ENCODE measurements at places on chromosomes 1 and 21.

DNA sequence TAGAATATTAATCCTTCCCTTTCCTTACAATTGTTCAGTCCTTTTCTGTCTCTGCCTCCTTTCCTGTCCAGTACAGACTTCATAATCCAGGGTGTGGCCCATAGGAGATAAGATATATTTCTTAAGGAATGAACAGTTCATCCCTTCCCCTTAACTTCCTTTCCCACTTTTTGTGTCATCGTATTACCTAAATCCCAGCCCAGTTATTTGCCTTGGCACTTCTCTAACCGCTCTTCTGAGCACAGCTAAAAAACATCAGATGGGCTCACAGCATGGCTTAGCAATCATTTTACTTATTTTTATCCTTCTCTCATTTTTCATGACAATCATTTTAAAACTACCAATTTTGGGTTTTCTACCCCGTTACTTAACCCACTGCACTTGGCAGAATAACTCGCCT is 39.6 kb downstream of the F3 start:
- no peak for DNase-seq

DNA sequence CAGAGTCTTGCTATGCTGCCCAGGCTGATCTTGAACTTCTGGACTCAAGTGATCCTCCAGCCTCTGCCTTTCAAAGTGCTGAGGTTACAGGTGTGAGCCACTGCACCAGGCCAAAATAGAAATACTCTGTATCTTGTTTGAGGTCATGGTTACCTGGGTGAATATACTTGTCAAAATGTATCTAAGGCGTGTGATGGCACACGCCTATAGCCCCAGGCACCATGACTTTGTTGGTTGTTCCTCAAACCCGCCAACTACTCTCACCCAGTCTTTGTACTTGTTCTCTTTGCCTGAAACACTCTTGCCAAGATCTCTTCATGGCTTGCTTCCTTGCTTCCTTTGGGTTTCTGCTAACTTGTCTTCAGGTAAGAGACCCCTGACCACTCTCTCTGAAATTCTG is 38.0 kb upstream of the RGS5 start:
- no peak for DNase-seq

DNA sequence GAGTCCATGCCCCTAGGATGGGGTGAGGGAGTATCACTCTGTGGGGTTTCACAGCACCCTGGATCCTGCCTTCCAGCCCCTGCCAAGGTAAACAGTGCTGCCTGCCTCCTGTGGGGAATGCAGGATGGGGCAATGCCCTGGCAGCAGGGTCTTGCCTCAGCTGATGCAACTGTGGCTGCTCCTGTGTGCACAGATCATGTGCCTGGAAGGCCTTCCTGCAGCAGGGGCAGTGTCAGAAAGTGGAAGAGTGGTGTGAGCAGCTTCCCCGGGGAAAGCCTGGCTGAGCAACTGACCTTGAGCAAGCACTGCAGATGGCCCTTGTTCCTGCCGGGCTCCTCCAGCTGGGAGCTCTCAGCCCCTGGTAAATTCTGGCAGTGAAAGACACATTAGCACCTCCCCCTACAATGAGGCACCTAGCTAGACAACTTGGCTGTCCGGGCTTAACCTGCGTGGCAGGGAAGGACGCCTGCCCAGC is 9.9 kb downstream of the TOR3A start:
- no peak for DNase-seq

DNA sequence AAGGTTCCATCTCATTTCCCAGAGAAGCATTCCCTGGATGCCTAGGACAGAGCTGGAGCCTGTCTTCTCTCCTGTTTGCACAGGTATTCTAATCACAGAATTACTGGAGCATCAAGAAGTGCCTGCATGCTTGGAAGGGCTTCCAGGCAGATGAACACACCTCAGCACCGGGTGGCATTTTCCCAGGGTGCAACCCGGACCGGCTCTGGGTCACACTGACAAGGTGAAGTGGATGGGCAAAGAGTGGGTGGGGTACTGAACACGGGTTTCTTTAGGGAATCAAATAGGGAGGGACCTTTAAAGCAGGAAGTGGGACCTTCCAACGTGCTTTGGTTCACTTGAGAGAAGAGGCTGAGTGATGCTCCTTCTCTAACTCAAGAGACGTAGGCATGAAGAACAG is 7.1 kb upstream of the PEF1 start:
- no peak for DNase-seq

DNA sequence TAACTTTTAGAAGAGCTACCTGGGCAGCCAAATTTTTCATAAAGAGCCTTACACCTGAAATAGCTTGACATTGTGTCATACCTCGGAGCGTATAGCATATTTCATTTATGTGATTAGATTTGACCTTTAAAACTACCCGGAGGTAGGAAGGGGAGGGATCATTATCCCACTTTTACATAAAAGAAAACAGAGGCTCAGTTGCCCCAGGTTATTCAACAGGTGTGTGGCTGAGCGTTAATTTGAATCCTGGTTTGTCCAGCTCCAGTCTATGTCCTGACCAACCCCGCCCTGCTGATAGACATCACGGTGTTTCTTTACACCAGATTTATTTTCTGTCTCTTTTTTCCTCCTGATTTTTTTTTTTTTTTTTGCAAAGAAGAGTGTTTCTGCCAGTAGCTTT is 39.7 kb downstream of the PBX1 start:
- no peak for DNase-seq

DNA sequence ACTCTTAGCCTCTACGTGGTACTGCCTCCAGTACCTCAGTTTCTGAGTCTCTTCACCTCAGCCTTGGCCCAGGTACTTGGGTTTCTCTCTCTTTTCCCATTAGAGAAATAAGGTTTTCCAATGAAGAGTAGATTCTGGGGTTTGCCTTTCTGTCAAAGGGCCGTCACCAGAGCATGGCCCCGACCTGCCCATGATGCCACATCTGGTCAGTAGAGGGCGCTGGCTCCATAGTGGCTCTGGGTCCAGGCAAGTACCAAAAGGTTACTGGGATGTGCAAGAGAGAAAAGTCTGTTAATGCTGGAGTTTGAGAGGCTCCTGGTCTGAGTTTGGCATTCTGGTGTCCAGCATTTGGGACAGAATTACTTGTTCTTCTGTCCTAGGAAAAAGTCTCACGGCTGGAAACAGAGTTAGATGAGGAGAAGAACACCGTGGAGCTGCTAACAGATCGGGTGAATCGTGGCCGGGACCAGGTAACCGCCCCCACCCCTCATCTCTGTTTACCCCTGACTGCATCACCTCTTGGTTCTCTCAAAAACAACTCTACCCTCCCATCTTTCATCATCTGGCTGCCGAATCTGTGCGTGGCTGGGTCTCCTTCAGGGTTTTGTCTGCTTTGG is 5.3 kb upstream of the TUFT1 start:
- DNase-seq, result peak; percentile 56

DNA sequence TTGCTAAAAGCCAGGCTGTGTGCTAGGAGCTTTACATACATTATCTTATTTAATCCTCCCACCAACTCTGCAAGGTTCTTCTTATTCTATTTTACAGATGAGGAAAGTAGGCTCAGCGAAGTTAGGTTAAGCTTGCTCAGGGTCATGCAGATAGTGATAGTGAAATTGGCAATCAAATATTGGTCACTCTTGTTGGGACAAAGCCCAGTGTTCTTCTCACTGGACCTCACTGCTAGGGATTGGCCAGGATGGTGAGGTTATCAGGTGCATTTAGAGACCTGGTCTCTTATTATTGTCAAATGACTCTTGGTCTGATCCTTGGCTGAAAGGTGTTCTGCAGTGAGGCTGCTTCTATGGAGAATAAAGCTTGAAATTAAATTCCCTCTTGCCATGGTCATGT is 145.1 kb downstream of the CNIH3 start:
- DNase-seq, result no peak

GRCh38 chr1:233614173-233614742 is 352 bp downstream of the KCNK1 start:
- no peak for DNase-seq

GRCh38 chr1:154739654-154740053 is 130.4 kb downstream of the KCNN3 start:
- DNase-seq, result no peak

DNA sequence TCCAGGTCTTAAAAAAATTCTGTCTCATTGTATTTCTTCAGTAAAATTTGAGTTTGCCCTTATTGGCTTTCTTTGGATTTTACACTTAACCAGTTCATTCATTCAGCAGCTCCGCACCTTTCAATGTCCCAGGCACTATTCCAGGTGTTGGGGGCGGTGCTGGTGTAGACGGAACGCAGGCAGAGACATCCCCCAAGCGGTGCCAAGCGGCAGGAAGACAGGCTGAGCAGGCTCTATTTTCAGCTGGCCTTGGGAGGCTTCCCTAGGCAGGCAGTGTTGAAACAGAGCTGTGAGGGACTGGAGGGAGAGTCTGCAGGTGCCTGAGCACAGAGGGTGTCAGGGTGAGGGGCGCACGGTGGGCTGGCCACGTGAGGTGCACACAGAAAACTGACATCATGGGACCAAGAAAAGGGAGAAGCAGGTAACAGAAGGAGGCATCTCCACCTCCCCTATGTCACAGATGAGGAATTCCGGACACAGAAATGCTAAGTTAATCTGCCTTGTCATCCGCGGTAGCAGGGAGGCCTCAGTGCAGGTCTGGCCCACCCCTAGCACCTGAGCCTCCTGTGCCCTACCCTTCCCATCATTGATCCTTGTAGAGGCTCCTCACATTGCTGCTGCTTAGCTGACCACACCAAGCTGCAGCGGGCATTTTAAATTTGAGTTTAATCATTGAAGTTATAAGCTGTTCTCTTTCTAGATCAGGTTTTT is 40.8 kb downstream of the SLC37A1 start:
- no peak for DNase-seq

- DNase-seq, result no peak
Observed at GRCh38 chr1:67646145-67647035, 38.6 kb upstream of the GADD45A start.

GRCh38 chr1:112516141-112516540 is 7.4 kb downstream of the WNT2B start:
- no peak for DNase-seq

DNA sequence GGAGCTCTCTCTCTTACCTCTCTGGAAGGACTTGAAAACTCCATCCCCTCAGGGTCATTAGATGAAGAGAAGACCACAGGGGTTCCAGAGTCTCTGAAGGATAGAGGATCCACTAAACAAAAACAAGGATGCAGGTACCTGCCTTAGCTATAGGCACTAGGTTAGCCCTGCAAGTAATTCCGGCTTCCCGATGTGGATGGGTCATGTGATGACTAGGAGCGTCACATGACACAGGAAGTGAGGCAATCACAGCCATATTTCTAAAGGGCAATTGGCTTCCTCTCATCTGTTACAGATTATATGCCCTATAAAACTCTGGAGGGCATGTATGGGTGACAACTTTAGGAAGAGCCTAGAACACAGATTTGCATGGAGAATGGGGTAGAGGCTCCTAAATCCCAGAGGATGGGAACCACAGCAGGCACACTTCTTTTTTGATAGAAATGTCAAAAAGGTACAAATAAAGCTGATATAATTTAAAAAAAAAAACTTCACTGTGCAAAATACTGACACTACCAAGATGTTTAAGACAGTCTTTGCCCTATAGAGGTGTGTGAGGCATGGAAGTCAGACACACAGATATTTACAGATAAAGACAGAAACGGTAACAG is 14.1 kb downstream of the ENTREP3 start:
- DNase-seq, result peak; percentile 44

DNA sequence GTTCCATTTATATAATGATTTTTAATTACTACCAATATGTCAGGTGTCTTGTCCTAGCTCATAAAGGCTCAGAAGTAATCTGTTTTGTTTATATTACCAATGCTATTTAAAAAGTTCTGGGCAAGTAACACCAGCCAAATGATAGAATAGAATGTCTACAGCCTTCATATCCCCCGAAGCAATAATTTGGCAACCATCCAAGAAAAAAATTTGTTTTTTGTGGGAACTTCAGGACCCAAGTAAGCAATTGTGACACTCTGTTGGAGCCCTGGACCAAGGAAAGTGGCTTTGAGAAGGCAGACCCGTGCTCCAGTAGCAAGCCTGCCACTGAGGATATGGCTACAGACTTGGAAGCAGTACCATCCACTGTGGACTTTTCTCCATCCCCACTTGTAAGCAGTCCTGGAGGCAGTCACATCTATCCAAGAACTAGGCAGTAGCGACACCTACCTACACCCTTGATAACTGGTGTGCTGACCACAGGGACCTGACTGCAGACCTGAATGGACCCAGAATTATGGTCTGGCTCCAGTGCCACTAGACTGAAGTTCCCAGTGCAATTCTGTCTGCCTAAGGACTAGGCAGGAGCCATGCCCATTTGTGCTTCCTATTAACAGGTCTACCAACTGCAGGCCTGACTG is 870.7 kb upstream of the ADGRL2 start:
- DNase-seq, result no peak

DNA sequence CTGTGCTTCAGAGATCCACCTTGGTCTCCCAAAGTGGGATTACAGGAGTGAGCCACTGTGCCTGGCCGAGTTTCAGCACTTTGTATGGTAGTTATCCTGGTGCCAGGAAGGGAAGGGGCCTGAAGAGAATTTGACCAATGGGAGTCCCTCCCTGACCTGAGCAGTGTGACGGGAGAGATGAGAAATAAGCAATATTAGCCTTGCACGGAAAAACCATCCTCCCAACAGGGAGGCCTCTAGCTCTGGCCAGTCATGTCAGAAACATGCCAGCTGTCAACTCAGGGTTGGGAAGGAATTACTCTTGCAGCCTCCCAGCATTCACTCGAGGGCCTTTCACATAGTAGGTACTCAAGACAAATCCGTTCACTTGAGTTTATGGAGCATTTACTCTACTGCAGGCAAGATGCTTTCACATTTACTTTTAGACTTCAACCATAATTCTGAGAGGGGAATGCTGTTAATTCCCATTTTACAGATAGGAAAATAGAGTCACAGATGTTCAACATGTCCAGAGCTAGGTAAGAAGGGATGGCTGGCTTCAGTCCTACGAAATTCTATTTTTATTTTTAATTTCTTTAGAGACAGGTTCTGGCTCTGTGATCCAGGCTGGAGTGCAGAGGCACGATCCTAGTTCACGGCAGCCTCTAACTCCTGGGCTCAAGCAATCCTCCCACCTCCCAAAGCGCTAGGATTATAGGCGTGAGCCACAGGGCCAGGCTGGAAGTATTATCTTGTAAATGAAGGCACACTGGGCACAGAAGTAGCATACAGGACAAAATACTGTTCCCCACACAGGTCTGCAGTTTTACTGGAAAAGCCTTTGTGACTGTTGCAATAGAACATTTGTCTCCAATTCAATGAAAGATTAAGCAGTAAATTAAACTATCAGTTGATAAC is 3.2 kb upstream of the ATP13A2 start:
- no peak for DNase-seq

DNA sequence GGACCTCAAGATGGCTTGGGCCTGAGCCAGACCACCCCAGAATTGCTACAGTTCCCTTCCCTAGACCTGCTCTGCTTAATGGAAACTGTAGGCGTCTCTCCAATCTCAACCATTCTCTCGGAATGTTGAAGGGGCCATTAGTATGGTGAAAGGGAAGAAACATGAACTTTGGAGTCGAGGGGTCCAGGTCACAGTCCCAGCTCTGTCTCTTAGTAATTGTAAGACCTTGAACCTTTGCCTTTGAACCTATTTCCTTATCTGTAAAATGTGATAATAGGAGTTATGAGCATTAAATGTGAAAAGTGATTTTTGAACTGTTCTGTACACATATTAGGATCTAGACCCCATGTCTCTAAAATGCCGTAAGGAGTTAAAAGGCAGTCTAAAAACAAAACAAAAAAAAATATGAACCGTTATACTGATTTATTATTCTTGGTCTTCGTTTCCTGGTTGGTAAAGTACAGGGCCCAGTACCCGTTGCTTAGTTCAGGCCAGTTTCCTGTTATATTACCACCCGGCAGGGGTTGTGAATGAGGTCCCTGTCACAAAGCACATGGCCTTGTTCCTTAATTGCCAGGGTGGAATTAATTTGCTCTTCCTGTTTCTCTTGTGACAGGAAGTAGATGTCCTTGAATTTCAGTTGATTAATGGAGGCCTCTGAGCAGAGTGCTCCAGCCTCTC is 42.3 kb downstream of the TCEANC2 start:
- no peak for DNase-seq
